ENCODE measurements at places on chromosomes 5 and 9. TPM values are rescaled to one million over a fixed set of nuclear protein-coding genes. Genes with fewer than 3 reads are reported as not detected.
A peak's percentile ranks its signal among the peaks of the same experiment; 100 is the strongest.

PDGFRB gene
- total RNA-seq = 186 TPM

DNA sequence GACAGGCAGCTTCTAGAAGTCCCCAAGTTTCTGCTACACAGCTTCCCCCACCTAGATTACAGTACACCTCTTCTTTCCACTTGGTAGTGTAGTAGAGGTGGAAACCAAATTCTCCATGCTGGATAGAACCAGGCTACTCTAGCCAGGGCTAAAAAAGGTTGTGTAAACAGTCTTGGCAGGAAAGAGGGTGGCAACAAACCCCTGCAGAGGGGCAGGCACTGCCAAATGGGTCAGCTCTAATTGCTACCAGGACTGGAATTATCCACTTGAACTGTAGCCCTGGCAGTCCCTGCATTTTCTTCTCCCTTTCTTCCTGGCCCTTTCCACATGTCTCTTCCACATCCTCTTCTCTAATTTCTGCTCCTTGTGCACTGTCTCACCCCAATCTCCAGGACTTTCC lies 24.8 kb downstream of the RANBP3L start:
- no peak for DNase-seq

DNA sequence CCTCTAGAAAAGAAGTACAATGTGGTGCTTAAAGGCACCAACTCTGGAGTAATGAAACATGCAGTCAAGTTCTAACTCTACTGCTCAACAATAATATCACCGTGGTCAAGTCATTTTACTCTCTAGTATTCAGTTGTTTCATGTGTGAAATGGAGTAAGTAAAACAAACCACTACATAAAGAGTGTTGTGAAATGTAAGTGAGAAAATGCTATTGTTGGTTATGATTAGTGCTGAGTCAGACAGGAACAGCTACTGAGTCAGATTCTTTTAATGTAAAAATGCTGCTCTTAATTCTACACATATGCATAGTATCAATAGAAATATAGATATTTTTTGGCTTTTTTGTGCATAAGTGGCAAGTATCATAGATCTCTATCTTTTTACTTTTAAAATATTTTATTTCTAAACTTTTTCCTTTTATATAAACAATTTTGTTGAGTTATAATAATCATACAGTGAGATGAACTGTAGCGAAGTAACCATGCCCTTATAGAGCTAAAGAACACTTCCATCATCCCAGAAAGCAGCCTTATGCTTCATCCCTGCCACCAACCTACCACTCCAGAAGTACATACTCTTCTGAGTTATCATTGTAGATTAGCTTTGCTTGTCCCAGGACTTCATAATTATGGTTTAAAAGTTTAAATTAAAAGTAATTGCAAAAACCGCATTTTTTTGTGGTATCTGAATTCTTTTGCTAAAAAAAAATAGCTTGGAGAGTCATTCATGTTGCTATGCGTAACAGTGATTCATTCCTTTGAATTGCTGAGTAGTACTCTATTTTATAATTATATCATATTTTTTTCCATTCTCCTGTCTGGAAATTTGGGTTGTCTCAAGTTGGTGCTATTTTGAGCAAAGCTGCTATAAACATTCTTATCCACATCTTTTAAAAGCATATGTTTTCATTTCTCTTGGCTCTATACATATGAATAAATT lies 548.2 kb upstream of the CLINT1 start:
- DNase-seq = peak; percentile 65

DNA sequence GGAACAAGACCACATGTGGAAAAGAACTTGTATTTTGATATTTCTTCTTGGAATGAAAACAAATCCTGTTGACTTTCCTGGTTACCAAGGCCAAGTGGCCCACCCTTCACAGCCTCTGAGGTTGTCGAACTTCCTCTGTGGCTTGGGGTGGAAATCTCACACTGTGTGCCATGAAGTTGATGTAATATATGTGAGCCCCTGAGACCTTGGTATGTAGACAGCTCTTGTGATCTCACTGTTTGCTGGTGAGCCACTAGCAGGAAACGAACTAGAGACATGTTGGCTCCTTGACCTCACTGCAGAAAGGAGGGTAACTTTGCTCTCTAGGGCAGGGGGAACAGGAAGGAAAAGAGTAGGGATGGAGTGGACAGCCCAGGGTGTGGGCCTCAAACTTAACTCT lies 159.4 kb downstream of the ARHGAP26 start:
- DNase-seq = no peak

DNA sequence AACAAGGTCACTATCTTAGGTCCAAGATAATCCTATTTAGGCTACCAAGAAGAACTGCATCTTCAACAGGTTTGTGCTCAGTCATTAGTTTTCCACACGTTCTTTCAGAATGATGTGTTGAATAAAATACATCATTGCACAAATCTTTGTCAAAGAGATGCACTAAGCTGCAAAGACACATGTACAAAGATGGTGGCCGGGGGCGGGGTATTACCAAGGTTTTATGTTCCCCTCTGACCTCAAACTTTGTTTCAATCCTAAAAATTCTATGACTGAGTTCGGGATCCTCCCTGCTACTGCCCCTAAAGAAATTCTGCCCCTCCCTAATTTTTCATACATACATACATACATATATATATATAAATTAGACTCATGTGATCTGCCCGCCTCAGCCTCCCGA lies 14.2 kb downstream of the HSPA9 start:
- no peak for DNase-seq

DNA sequence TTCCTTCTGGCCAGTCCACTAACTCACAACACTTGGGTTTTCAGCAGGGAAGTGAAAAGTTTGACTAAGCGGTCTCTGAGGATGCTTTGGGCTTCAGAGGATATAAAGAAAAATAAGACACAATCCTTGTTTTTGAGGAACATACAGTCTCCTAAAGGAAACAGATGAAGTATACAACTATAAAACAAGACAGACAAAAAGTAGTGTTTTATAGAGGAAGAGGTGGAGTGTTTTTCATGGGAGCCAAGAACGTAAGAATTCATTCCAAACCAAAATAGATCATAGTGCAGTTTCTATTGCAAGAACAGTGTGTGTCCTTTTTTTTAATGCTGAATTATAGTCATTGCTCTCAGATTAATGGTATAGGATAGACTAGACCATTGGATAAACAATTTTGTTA lies 586.9 kb upstream of the BRINP1 start:
- no peak for DNase-seq

AGXT2 gene
- not detected for total RNA-seq

GRCh38 chr5:173451031-173451430 lies 122.8 kb upstream of the STC2 start:
- no peak for DNase-seq

C5orf46 gene
- total RNA-seq = not detected

OBP2B gene
- not detected for total RNA-seq

GRCh38 chr5:66843065-66843464 lies 246.9 kb downstream of the MAST4 start:
- DNase-seq = no peak

- DNase-seq = no peak
These were observed 99.6 kb downstream of the LIFR start for GRCh38 chr5:38456657-38457399.

GRCh38 chr9:31304576-31304975 lies 1079.9 kb upstream of the ACO1 start:
- DNase-seq = peak; percentile 11

MYO10 gene
- total RNA-seq = 99.4 TPM

GRCh38 chr9:90774682-90775081 lies 26.9 kb upstream of the SYK start:
- no peak for DNase-seq

LVRN gene
- 0.17 TPM for total RNA-seq

- DNase-seq = no peak
These were observed 82.7 kb downstream of the DOCK8 start for GRCh38 chr9:297104-297972.

WDR31 gene
- total RNA-seq = 1.0 TPM

DNA sequence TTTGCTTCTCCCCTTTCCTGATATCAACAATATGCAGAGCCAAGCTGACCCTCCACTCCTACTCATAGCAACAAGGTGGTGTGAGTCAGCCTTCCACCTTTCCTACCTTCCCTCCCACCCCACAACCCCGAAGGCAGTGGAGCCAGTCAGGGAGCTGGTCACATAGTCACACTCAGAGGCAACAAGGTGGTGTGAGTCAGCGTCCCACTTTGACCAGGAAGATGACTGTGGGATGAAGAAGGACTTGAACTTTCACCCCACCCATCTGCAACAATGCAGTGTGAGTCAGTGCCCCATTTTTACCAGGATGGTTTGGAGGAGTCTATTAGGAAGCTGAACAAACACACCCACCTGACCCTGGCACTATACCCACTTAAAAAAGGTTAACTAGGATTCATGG lies 30.1 kb upstream of the ZNF782 start:
- peak; percentile 74 for DNase-seq

GRCh38 chr5:176847148-176847547 lies 36.8 kb downstream of the UNC5A start:
- no peak for DNase-seq

DNA sequence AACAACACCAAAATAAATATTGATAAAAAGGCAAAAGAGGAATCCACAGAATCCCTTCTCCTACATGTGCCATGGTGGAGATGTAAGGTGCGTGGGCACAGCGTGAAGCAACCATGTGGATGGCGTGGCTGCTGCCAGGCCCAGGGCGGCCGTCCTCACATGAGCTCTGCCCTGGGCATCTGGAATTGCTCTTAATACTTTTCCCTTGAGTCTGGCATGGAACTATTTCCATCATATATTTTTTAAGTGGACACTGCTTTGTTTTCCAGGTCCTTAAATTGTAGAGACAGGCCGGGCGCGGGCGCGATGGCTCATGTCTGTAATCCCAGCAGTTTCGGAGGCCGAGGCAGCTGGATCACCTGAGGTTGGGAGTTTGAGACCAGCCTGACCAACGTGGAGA lies 349.3 kb downstream of the IRX1 start:
- DNase-seq = no peak

DNA sequence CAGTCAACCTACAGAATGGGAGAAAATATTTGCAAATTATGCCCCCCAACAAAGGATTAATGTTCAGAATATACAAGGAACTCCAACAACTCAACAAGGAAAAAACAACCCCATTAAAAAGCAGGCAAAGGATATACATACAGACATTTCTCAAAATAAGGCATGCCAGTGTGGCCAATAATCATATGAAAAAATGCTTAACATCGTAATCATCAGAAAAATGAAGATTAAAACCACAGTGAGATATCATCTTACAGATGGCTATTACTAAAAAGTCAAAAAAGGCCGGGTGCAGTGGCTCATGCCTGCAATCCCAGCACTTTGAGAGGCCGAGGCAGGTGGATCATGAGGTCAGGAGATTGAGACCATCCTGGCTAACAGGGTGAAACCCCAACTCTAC lies 103.2 kb downstream of the KLHL3 start:
- DNase-seq = no peak

- no peak for DNase-seq
These were observed 11.6 kb downstream of the KIF3A start for GRCh38 chr5:132725745-132726144.

DNA sequence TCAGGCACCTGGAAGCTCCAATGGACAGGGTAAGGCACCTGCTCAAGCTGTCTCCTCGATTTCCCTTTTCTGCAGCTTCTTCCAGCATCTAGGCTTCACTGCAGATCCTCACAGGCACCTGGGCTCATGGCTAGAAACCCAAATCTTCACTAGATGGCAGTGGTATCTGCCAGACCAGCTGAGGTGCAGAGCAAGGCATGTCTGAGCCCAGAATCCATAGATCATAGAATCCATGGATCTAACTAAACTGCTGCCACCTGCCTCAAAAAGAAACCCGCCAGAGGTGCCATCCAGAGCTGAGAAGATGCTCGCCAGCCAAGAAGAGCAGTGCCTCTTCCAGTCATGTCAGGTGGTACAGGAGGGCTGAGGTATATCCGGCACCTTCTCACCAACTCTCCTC lies 6.9 kb downstream of the SHC3 start:
- no peak for DNase-seq

- no peak for DNase-seq
These were observed 2.5 kb downstream of the TBC1D9B start for GRCh38 chr5:179905161-179905560.

BASP1 gene
- total RNA-seq = 93.7 TPM

ZNF474 gene
- 0.18 TPM for total RNA-seq

ORM1 gene
- total RNA-seq = not detected

GRCh38 chr5:68352166-68352565 lies 136.6 kb downstream of the PIK3R1 start:
- no peak for DNase-seq

GRCh38 chr9:22175972-22176545 lies 167.0 kb upstream of the CDKN2B start:
- no peak for DNase-seq

GRCh38 chr5:143880178-143880577 lies 68.2 kb downstream of the HMHB1 start:
- DNase-seq = no peak

- peak; percentile 19 for DNase-seq
These were observed 32.2 kb upstream of the ANGPTL2 start for GRCh38 chr9:127154390-127155191.

GRCh38 chr5:175470781-175471180 lies 7.6 kb upstream of the SFXN1 start:
- no peak for DNase-seq

SNCB gene
- not detected for total RNA-seq

FAT2 gene
- not detected for total RNA-seq

DNA sequence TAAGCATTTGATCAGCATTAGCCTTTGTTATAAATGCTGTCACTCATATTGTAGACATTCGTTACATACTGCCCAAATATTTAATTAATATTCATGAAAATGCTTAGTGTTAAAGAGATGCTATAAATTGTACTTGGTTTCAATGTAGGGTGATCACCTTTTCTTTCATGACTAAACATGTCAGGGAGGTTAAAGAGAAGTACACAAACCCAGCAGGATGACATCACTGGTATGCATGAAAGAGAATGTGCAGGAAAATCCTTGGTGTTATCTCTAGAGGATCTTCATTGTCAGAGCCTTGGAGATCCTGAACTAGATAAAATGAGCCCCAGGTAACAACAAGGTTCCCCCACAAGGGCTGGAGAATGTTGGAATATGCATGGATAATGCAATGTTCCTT lies 33.0 kb upstream of the SV2C start:
- DNase-seq = no peak

DNA sequence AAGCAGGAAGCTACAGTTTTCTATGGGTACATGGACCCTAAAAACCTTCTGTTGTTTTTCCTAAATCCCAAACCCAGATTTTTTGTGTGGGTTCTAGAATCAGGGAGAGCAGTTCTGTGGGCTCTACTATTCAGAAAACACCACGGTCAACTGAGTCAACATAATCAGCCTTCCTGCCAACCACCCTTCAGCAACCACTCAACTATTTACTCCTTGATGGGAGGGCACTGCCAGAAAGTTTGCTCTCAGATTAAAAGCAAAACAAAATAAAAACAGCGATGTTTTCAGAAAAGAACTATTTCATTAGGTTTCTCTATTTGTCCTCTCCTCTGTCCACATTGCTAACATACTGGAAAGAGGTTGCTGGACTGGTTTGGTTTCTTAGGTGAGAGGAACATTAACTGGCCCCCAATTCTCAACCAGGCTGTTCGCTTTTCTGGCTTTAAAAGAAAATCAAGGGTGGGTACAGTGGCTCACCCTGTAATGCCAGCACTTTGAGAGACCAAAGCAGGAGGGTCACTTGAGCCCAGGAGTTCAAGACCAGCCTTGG lies 72.3 kb downstream of the GCNT1 start:
- DNase-seq = no peak

- DNase-seq = peak; percentile 63
These were observed at the start of gene NUDT12 for GRCh38 chr5:103562453-103563157. Gene NUDT12, minus strand, starts transcription at chr5:103562789. Its CDS starts 2,541 bp downstream, at chr5:103560248.

MARCHF6 gene
- 142 TPM for total RNA-seq

APBA1 gene
- 17.9 TPM for total RNA-seq

Measured in HFFc6 (cell line).